Stimulated activated CD8-positive, alpha-beta memory T cell treated with anti-CD3 and anti-CD28 coated beads, Interleukin-4, amount 100 ng/mL, for 48 hours (primary cell): ENCODE measurements at places on chromosomes 11 and 22.

DNA sequence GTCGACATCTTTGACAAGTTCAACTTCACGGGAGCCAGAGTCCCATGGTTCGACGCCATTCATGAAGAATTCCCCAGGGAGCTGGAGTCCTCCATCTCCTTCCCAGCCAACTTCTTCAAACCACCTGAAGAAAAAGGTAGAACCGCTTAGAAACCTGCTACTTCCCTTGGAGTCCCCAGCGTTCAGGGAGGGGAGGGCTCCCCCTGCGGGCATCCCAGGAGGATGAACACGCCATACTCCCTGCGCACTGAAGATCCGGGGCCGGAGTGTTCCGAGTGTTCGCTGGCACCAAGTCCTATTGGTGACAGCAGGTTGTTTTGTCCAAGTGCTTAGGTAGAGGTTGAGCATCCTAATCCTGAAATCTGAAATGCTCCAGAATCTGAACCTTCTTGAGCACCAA is 51.7 kb upstream of the PRODH start:
- DNase-seq: peak; percentile 42

DNA sequence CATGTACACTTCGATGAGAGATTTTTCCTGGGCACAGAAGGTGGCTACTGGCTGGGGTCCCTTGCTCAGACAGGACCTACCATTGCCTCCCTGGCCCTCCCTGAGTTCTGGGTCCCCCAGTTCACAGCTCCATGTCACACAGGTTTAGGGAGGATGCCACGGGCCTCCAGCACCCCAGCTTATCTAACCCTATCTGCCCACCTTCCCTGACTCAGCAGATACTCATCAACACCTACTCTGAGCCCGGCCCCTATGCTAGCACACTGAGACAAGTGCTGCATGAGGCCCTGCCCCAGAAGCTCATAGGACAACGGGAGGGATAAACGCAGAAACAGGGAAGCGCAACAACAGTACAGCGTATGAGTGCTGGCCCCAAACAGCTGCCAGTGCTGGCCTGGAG is 9.6 kb downstream of the NAGA start:
- no peak for DNase-seq

DNA sequence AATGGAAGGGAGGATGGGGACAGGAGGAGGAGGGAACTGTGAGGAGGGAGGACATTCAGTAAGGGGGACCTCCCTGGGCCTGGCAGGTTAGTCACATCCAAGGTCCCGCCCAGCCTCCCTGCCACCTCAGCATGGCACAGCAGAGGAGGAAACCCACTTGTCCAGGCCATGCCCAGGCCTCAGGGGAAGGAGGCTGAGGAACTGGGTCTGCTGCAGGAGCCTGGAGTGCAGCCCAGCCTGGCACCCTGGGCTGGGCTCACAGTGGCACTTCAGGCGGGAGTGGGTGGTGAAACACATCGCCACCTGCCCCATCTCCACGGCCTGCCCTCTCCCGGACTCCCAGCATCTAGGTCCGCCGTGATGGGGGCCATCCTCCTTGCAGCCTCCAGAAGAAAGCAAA is 17.2 kb upstream of the KLHL35 start:
- no peak for DNase-seq

- DNase-seq: no peak
Observed at GRCh38 chr11:57679396-57679795, 11.5 kb downstream of the ZDHHC5 start.

GRCh38 chr11:88666364-88666763 is 328.8 kb upstream of the CTSC start:
- DNase-seq: no peak

GRCh38 chr11:5700421-5701054 is 10.9 kb downstream of the TRIM22 start:
- no peak for DNase-seq

DNA sequence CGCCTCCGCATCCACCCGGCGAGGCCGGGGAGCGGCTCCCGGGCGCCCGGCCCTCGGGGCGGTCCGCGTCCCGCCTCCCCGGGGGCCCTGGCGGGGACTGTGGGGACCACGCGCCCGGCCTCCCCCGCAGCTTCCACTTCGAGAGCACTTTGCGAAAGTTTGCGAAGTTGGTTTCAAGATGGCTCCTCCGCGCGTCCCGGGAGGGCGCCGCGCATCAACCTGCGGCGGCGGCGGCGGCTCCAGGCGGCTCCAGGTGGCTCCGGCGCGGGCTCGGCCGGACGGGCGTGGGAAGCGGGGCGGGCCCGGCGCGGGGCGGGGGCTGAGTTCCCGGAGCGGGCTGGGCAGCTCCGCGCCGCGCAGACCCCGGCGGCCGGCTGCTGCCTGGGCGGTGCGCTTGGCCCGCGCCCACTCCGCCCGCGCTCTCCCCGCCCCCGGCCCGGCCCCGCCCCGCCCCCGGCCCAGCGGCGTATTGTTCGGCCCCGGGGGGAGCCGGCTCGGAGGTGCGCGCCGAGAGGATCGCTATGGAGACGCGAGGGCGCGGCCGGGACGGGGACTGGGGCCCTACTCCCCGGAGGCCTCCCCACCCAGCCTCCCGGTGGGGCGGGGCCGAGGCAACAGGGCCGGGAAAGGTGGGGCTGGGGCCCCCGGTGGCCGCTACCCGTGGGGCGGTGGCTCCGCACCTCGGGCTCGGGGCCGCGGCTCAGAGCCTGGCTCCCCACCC is at the start of gene CELSR1:
Gene CELSR1 (minus strand): TSS at position 396 of the 721 bp plus-strand sequence. CDS start 450 bp downstream, outside the sequence.
- peak; percentile 46 for DNase-seq

DNA sequence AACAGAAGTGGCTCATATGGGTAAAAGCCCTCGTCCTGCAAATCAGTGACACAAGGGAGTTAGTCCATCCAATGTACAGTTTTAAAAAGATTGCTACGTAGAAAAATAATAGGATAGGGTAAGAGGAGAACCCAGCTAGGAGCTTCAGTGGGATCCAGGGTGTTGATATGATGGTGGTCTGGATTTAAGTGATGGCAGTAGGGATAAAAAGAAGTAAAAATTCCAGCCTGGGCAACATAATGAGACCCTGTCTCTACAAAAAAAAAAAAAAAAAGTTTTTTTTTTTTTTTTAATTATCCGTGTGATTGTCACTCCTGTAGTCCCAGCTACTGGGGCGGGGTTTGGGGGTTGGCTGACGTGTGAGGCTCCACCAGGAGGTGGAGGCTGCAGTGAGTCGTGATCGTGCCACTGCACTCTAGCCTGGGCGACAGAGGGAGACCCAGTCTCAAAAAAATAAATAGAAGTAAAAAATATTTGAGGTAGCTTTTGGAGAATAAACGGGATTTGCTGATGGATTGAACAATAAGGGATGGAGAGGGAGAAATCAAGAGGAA is 7.0 kb upstream of the L3MBTL2 start:
- peak; percentile 75 for DNase-seq

DNA sequence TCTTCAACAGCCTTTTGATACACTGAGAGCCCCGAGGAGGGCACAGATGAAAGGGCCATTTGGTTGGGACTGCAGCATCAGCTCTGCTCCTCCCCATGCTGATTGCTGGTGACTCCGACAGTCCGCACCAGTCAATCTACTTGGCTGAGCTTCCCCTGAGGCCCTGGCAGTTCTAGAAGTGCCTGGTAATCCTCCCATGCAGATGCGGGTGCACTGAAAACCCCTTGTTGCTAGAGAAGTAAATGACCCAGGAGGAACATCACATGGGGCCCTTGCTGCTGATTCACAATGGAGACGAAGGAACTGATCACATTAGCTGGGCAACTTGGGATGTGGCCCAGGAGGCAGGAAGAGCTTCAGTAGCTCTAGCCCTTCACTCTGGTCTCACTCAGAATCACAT is 35.2 kb upstream of the RIC3 start:
- DNase-seq: no peak

DNA sequence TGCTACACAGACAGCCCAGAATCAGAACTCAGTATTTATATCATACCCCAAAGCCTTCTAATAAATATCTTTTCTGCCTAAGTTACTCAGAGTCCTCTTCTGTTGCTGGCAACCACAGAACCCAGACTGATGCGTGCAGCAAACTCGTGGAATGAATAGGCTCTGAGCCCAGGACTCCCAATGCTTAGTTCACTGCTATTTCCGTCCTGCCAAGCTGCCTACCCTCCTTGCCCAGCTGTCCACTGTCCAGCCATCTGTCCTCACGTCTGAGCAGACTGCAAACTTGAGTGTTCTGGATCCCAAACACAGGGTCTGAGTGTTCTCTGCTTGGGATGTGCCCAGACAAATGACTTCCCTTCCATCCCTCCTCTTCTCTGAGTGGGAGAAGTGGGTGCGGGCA is 19.4 kb downstream of the PTPN5 start:
- no peak for DNase-seq

- no peak for DNase-seq
Observed at GRCh38 chr11:1333091-1333772, 23.8 kb upstream of the TOLLIP start.

DNA sequence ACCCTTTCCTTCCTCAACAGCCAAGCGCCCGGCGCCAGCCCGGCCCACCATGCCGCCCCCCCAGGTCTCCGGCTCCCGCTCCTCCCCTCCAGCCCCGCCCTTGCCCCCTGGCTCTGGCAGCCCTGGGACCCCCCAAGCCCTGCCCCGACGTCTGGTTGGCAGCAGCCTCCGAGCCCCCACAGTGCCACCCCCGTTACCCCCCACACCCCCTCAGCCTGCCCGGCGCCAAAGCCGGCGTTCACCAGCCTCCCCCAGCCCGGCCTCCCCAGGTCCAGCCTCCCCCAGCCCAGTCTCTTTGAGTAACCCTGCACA is 3.3 kb upstream of the PDXP start:
- no peak for DNase-seq

DNA sequence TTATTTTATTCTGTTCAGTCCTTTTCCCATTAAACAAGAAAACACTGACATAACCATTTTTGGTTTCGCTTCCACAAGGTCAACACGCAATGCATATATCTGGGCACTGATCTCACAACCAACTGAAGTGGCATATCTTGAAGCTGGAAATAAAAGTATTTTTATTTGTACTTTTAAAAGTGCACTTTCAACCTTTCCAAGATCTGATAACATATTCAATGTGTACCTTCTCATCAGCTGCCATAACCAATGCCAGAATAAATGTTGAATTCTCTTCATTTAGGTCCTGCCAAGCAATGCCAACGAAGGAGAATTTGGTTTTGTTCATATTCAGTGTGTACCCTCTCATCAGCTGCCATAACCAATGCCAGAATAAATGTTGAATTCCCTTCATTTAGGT is 148.9 kb upstream of the CEP126 start:
- no peak for DNase-seq

- peak; percentile 56 for DNase-seq
Observed at GRCh38 chr11:15073361-15074205, at the start of gene CALCB. CALCB (plus strand) TSS chr11:15073593; CDS start chr11:15074719, 1,126 bp downstream.

- no peak for DNase-seq
Observed at GRCh38 chr11:56151376-56151775, 8.7 kb downstream of the OR8K5 start.

GRCh38 chr11:2759228-2760195 is 59.7 kb upstream of the KCNQ1OT1 start:
- no peak for DNase-seq

DNA sequence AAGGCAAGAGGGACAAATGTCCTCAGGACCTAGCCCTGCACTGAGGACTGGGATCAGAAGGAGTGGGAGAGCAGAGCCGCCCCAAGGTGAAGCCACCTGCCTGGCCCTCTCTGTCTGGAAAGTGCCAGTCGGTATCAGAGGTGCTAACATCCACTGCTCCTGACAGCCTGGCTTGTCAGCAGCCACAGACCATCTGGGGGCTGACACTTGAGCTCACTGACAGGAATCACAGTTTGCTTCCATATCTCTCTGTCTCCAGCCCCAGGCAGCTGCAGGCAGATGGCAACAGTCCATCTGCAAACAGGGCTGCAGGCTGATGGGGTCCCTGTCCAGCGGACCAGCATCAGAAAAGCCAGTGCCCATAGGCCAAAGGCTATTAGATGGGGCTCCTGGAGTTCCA is 5.5 kb downstream of the OPCML start:
- DNase-seq: no peak

DNA sequence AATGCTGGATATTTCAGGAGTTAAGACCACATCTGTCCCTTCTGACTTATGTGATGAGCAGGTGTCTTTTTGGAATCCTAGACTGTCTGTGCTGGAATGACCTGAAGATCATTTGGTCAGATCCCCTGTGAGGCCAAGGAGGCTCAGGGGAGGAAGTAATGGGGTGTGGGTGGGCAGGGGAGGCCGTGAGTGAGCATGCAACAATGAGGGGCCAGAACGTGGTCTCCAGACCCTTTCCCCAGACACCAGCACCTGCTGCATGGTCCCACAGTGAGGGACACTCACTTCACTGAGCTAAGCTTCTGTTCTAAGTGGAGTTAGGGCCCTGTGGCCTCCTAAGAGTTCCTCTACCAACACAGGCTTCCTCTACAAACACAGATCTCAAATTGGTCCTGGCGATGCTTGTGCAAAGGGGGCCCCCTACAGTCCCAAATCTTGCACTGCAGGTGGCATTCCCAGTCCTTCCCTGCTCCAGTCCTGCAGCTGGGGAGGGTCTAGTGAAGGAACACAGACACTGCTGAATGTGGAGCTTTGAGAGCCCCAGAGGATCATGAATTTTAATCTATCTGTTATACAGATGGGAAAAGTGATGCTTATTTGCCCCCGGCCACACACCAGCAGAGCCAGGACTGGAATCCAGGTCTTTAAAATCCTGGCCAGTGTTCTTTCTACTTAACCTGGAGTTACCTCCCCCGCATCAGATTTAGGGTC is 7.4 kb downstream of the USP2 start:
- peak; percentile 74 for DNase-seq

GRCh38 chr11:128625326-128625725 is 38.0 kb upstream of the ETS1 start:
- DNase-seq: no peak

DNA sequence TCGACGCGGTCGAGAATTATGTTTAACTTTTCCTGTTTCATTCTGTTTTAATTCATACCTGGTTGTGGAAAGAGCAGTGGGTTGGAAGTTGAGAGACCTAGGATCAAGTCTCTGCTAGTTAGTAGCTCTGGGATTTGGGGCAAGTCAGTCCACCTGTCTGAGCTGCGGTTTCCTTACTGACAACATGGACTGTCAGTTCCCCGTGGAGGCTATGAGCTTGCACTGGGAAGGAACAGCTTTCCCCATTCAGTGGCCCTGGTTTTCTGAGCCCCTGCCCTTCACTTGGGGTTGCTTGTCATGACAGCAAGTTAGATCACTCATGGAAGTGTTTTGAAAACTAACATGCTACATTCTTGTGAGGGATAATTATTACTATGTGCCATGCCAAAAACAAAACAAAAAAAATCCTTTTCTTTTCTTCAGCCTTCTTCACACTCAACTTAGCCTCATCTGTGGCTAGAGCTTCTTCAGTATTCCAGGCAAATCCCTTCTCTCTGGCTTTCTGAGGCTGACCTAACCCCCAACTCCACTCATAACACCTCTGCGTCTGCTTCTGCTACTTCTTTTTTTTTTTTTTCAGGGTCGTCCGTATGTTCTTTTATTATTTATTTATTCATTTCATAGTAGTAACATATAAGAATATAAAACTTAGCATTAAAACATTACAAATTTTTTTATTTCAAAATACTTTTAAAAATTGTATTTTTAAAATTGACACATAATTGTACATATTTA is 43.0 kb upstream of the ZBED5 start:
- DNase-seq: no peak

GRCh38 chr11:35330931-35331330 is 88.4 kb downstream of the SLC1A2 start:
- no peak for DNase-seq
